ENCODE measurements at places on chromosomes 7 and 10. TPM values are rescaled to one million over a fixed set of nuclear protein-coding genes. Genes with fewer than 3 reads are reported as not detected.

DNA sequence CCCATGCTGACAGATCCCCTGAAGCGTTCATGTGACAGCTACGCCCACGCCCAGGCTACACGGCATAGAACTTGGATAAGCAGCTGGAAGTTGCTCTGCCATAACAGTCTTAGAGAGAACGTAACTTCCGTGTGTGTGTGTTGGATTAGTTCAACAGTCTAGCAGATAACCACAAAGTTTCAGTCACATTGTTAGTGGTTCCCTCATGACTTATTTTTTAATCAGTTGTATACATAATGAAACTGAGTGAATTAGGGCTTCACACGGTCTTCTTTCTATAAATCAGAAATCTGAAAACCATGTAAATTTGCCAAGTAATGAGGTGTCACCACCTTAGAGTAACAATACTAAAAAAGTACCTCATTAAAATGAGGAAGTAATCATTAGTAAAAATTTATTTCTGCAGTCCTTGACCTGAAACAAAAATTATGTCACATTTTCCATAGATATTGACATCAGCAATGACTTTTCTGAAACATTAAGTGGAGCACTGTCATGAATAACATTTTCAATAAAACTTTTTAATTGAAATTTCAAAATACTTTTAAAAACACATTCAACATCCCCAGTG is 21.7 kb upstream of the MACC1 start:
- no peak overlapping the region for H3K4me3 ChIP-seq
- no peaks in the 10 kb centered on the region for H3K4me1 ChIP-seq
- no peaks in the 10 kb centered on the region for H3K36me3 ChIP-seq
- no peak overlapping the region for H3K27ac ChIP-seq

DNA sequence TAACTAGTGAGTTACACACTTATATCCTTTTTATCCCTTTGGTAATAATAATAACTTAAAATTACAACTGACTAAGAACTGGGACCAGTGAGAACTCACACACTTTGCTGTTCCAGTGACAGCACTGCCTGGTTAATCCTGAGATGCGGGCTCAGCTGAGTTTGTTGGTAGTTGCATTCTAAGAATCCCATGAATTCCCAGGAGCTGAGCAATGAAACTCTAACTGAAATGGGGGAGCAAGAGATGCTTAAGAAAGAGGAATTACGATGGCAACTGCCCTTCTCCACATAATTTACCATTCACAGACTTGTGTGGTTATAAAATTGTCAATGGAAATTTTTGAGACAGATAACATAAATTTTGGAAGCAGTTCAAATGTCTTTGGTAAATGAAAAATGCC is 659.4 kb downstream of the MAGI2 start:
- no peaks in the 10 kb centered on the region for H3K27me3 ChIP-seq
- no peak overlapping the region for H3K27ac ChIP-seq
- H3K4me3 ChIP-seq: no peak overlapping the region
- H3K36me3 ChIP-seq: no peaks in the 10 kb centered on the region
- peak; percentile 9 for DNase-seq

Gene ADCK2
- total RNA-seq: 7.8 TPM

Gene PDZD7
- total RNA-seq: 0.25 TPM

- no peaks in the 10 kb centered on the region for H3K36me3 ChIP-seq
- peaks cover 6% of the 10 kb centered on the region for H3K4me1 ChIP-seq
- no peaks in the 10 kb centered on the region for H3K27me3 ChIP-seq
- no peak for DNase-seq
- H3K4me3 ChIP-seq: no peak overlapping the region
- no peak overlapping the region for H3K27ac ChIP-seq
Observed at GRCh38 chr7:139752604-139753003, 25.2 kb downstream of the HIPK2 start.

Gene CPED1
- total RNA-seq: not detected

Gene OLAH
- total RNA-seq: not detected

GRCh38 chr7:1254281-1255079 is 21.8 kb downstream of the UNCX start:
- H3K27ac ChIP-seq: no peak overlapping the region
- no peak overlapping the region for H3K4me3 ChIP-seq
- peaks cover 97% of the 10 kb centered on the region for H3K27me3 ChIP-seq
- no peak for DNase-seq
- peaks cover 18% of the 10 kb centered on the region for H3K4me1 ChIP-seq

GRCh38 chr10:48791267-48791928 is 106.7 kb downstream of the WDFY4 start:
- H3K27me3 ChIP-seq: no peaks in the 10 kb centered on the region
- no peak for DNase-seq
- no peaks in the 10 kb centered on the region for H3K4me1 ChIP-seq
- no peaks in the 10 kb centered on the region for H3K36me3 ChIP-seq
- H3K4me3 ChIP-seq: no peak overlapping the region

Gene ZNF488
- not detected for total RNA-seq

DNA sequence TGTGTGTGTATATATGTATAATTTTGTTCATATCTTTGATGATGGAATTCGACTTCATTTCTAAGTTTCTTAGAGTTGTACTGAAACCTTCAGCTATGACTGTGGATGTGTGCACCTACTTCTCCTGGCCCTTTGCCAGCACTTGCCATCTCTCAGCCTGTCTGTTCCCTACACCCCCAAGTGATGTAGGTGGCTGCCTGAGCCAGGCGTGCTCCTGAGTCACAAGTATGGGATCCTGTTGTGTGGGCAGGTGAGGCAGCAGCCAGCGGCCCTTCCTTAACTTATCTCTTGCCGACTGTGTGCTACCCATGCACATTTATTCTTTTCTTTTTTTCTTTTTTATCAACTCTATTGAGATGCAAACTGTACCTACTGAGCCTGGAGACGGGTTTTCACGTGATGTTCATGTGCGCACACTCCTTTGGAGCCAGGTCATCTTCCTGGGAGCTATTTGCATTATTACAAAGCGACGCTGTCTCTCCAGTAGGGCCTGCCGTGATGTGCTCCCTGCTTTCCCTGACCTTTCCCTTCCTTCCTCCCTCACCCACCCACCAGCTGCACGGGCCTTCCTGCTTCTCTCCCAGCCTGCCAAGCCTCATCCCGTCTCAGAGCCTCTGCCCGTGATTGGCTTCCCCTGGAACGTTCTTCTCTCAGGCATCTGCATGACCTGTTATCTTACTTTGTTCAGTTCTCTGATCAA is 31.3 kb upstream of the GALNT11 start:
- H3K27me3 ChIP-seq: no peaks in the 10 kb centered on the region
- DNase-seq: no peak
- H3K4me3 ChIP-seq: no peak overlapping the region
- no peak overlapping the region for H3K27ac ChIP-seq
- no peaks in the 10 kb centered on the region for H3K4me1 ChIP-seq
- H3K36me3 ChIP-seq: no peaks in the 10 kb centered on the region

Gene FFAR4
- 0.04 TPM for total RNA-seq

GRCh38 chr7:16581286-16581685 is 54.7 kb downstream of the LRRC72 start:
- DNase-seq: no peak
- H3K4me1 ChIP-seq: no peaks in the 10 kb centered on the region
- H3K4me3 ChIP-seq: no peak overlapping the region
- H3K36me3 ChIP-seq: no peaks in the 10 kb centered on the region
- H3K27ac ChIP-seq: no peak overlapping the region
- H3K27me3 ChIP-seq: no peaks in the 10 kb centered on the region

Gene GNGT1
- total RNA-seq: 0.06 TPM

Gene SFRP5
- total RNA-seq: not detected

GRCh38 chr10:97445357-97445721 is 467 bp downstream of the EXOSC1 start:
- H3K4me3 ChIP-seq: peak overlapping the region; percentile 72
- no peak for DNase-seq
- peaks cover 19% of the 10 kb centered on the region for H3K4me1 ChIP-seq
- H3K36me3 ChIP-seq: no peaks in the 10 kb centered on the region

Gene EN2
- total RNA-seq: not detected

- no peak overlapping the region for H3K4me3 ChIP-seq
- H3K36me3 ChIP-seq: no peaks in the 10 kb centered on the region
- no peaks in the 10 kb centered on the region for H3K27me3 ChIP-seq
- no peak for DNase-seq
- H3K4me1 ChIP-seq: no peaks in the 10 kb centered on the region
Observed at GRCh38 chr7:137703291-137704010, 143.3 kb downstream of the DGKI start.

DNA sequence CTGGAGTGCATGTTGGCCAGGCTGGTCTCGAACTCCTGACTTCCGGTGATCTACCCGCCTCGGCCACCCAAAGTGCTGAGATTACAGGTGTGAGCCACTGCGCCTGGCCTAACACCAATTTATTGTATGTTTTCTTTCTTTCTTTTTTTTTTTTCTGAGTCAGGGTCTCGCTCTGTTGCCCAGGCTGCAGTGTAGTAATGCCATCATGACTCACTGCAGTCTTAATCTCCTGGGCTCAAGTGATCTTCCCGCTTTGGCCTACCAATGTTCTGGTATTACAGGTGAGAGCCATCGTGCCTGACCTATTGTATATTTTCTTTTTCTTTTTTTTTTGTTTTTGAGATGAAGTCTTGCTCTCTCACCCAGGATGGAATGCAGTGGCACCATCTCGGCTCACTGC is 33.8 kb upstream of the UBE2H start:
- H3K4me1 ChIP-seq: no peaks in the 10 kb centered on the region
- no peaks in the 10 kb centered on the region for H3K27me3 ChIP-seq
- no peak overlapping the region for H3K4me3 ChIP-seq
- no peaks in the 10 kb centered on the region for H3K36me3 ChIP-seq
- H3K27ac ChIP-seq: no peak overlapping the region

Gene LGI1
- total RNA-seq: 20.2 TPM

Gene WNT8B
- 9.0 TPM for total RNA-seq

- no peaks in the 10 kb centered on the region for H3K36me3 ChIP-seq
- H3K4me1 ChIP-seq: no peaks in the 10 kb centered on the region
- DNase-seq: no peak
Observed at GRCh38 chr10:86212391-86212700, 154.2 kb downstream of the GRID1 start.

DNA sequence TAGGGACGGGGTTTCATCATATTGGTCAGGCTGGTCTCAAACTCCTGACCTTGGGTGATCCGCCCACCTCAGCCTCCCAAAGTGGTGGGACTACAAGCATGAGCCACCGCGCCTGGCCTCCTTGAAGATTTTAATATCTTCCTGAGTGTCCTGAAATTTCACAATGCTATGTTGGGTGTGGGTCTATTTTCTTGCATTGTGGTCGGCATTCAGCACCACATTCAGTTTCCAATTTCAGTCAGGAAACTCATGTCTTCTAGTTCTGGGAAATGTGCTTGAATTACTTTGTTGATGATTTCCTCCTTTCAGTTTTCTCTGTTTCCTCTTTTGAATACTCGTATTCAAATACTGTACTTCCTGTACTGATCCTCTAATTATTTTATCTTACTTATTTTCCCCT is 49.3 kb upstream of the IL6 start:
- no peak for DNase-seq
- H3K4me1 ChIP-seq: no peaks in the 10 kb centered on the region
- H3K4me3 ChIP-seq: no peak overlapping the region
- H3K27ac ChIP-seq: no peak overlapping the region
- no peaks in the 10 kb centered on the region for H3K27me3 ChIP-seq

Gene ZNF107
- 9.1 TPM for total RNA-seq

DNA sequence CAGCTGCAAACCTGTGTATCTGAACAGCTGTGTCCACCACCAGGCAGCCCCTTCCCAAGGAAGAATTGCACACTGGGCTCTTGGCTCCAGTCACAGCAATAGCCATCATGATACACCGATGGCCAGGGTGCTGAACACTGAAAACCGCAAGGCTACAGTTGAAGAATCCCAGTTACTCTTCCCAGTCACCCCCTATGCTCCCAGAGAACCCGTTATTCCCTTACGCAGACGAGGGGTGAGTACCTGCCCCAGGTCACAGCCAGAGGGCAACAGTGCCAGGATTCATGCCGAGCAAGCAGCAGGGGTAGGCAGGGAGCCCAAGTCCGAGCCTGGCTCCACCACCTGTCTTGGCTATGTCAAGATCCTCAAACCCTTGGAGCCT is 57.8 kb downstream of the RASGEF1A start:
- no peak for DNase-seq
- no peak overlapping the region for H3K4me3 ChIP-seq
- H3K27ac ChIP-seq: no peak overlapping the region
- H3K36me3 ChIP-seq: no peaks in the 10 kb centered on the region
- no peaks in the 10 kb centered on the region for H3K27me3 ChIP-seq

DNA sequence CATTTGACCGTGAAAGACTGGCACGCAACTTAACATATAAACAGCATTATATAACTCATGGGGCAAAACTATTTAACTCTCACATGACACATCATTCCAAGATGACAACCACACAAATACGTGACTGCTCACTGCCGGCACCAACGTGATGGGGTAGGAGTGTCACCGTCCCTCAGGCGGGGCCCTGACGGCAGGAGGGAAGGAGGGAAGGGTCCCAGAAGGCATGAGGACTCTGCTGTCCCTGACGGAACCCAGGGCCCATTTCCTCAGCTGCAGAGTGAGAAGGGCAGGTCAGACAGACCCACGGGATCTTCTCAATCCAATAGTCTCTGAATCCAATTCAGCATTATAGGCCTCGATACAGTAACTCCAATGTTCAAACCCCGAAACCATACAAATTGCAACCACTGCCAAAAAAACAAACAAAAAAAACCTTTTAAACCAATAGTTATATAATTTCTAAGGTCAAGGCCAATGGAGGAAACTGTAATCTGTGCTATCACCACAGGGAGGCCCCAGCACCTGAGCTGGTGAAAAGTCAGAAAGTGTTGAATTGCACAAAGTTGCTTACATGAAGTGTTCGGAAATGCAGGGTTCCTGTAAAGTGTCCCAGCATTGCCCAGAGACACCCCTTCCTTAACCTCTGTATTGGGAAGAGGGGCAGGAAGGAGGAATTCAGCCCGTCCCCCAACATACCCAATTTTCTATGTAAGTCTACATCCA is 137.4 kb downstream of the TNS3 start:
- peaks cover 14% of the 10 kb centered on the region for H3K4me1 ChIP-seq
- no peak overlapping the region for H3K4me3 ChIP-seq
- H3K27me3 ChIP-seq: no peaks in the 10 kb centered on the region
- no peak for DNase-seq
- no peak overlapping the region for H3K27ac ChIP-seq

Gene BRAT1
- total RNA-seq: 52.2 TPM

Gene DNAJC12
- total RNA-seq: 3.5 TPM

GRCh38 chr10:59830601-59831259 is 75.6 kb downstream of the CCDC6 start:
- peak; percentile 86 for DNase-seq
- no peak overlapping the region for H3K4me3 ChIP-seq
- H3K4me1 ChIP-seq: peaks cover 12% of the 10 kb centered on the region

- H3K4me1 ChIP-seq: peaks cover 3% of the 10 kb centered on the region
- no peak for DNase-seq
- no peak overlapping the region for H3K27ac ChIP-seq
- H3K4me3 ChIP-seq: no peak overlapping the region
- H3K27me3 ChIP-seq: no peaks in the 10 kb centered on the region
Observed at GRCh38 chr10:13276749-13277365, 23.0 kb downstream of the PHYH start.

Gene GIMAP2
- not detected for total RNA-seq

GRCh38 chr10:97719602-97720001 is 6.1 kb downstream of the MARVELD1 start:
- no peak for DNase-seq
- H3K36me3 ChIP-seq: no peaks in the 10 kb centered on the region
- no peaks in the 10 kb centered on the region for H3K27me3 ChIP-seq

- H3K4me1 ChIP-seq: peaks cover 12% of the 10 kb centered on the region
- DNase-seq: no peak
- no peaks in the 10 kb centered on the region for H3K36me3 ChIP-seq
- H3K27me3 ChIP-seq: no peaks in the 10 kb centered on the region
- H3K4me3 ChIP-seq: no peak overlapping the region
Observed at GRCh38 chr10:102281102-102281487, 35.8 kb downstream of the GBF1 start.

GRCh38 chr7:68969571-68969970 is 628.7 kb upstream of the AUTS2 start:
- no peaks in the 10 kb centered on the region for H3K27me3 ChIP-seq
- no peak overlapping the region for H3K27ac ChIP-seq
- no peaks in the 10 kb centered on the region for H3K4me1 ChIP-seq
- no peaks in the 10 kb centered on the region for H3K36me3 ChIP-seq

Gene SLC13A1
- not detected for total RNA-seq
